ENCODE measurements at places on chromosomes 4 and X.

- DNase-seq: no peak
Measured at GRCh38 chrX:72408885-72409284, 103.2 kb upstream of the CITED1 start.

DNA sequence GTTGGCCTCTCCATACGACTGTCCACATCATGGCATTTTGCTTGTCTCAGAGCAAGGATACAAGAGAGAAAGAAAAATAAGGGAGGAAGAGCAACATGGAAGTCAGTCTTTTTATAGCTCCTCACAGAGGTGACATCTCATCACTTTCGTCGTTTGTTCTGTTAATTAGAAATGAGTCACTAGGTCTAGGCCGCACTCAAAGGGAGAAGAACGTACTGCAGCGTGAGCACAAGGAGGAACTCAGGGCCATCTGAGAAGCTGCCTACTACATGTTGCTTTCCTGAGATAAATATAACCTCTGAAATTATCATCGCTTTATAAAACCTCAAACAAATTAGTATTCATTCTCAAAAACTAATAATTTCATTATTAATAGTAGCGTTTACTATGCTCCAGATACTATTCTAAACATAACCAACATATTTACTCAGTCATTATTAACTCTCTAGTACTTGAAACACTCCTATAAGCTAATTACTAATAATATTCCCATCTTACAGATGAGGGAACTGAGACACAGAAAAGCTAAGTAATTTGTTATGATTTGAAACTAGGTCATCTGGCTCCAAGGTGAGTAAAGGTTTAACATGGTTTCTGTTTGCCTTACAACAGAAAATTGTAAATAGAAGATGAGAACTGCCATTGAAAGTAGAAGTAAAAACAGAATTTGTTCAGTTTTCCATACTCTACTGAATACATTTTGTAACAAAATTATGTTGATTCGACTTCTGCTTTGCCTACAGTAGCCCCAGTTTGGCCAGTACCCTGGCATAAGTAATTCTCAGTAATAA lies 213.2 kb upstream of the UGT8 start:
- no peak for DNase-seq

- peak; percentile 72 for DNase-seq
Measured at GRCh38 chr4:2745981-2746806, 9.9 kb downstream of the TNIP2 start.

- no peak for DNase-seq
Measured at GRCh38 chr4:185624259-185624589, 88.9 kb upstream of the PDLIM3 start.

DNA sequence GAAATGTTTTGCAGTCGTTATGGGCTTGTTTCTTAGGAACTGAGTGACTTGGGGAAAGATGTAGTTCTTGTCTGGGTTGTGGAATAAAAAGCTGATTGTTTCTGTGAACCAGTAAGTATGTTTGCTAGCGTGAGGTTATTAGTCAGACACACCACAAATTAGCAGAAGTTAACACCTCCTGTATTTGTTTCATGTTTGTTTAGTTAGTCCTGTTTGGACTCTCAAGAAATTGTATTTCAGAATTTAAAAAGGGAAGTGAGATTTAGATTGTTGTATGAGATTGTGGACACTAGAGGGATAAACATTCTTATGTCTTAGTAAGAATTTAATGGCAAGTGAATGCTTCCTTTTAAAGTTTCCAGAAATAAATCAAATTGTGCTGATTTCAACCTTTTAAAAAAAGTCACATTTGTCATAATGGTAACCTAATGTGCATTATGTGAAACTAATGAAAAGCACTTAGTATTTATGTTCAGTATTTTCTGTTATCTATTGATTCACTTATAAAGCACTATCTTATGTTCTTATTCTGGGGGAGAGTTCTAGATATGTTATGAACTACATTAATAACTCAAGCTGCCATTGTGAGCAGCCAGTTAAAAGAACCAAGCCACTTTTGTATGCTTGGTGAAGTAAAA lies 25.6 kb downstream of the ATP10D start:
- DNase-seq: no peak

DNA sequence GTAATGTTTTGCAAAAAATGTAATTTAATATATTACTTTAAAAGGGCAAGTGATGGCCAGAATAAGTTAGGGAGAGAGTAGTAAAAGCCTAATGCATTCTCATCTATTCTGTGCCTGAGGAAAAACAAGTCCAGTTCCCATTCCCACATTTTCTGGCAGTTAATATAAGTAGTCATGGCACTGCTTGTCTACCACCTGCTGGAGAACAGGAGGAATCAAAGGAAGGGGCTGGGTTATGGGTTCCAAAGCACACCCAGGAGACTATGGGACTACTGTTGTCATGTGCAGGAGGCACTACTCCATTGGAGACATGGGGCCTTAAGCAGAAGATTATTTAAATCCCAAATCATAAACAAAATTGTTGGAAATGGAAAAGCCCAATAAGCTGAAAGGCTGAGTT lies 2618.6 kb downstream of the ARAP2 start:
- DNase-seq: no peak

DNA sequence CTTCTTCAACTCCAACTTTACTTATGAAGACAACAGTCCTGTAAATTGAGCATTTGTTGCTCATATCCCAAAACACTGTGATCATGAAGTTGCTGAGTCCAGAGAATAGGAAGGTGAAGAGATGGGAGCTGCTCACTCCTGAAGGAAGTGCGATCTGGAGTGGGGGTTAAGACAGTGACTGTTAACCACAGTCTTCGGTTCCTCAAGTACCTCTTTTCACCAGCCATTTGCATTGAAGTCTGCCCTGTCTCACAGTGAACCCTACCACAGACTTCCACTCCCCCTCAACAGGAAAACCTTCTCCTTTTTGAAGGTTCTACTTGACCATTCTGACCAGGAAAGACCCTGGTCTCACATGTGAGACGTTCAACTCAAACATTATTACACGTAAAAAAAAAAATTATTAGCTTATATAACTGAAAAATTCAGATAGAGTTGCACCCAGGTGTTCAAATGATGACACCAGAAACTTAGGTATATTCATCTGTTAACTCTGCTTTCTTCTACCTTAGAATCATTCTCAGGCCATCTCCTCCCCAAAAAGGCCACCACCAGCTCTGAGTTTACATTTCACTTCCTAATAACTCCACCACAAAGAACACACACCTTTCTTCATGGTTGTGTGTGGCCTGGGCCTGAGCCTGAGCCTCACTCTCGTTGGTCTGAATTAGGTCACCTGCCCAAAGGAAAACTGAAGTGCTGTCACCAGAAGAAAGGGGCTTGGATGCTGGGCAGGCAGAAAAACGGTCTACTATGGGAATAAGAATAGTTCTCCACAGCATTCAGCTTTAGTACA lies 199.2 kb downstream of the DCTD start:
- DNase-seq: no peak

GRCh38 chrX:1807301-1807731 lies 192.5 kb downstream of the ASMT start:
- DNase-seq: no peak

DNA sequence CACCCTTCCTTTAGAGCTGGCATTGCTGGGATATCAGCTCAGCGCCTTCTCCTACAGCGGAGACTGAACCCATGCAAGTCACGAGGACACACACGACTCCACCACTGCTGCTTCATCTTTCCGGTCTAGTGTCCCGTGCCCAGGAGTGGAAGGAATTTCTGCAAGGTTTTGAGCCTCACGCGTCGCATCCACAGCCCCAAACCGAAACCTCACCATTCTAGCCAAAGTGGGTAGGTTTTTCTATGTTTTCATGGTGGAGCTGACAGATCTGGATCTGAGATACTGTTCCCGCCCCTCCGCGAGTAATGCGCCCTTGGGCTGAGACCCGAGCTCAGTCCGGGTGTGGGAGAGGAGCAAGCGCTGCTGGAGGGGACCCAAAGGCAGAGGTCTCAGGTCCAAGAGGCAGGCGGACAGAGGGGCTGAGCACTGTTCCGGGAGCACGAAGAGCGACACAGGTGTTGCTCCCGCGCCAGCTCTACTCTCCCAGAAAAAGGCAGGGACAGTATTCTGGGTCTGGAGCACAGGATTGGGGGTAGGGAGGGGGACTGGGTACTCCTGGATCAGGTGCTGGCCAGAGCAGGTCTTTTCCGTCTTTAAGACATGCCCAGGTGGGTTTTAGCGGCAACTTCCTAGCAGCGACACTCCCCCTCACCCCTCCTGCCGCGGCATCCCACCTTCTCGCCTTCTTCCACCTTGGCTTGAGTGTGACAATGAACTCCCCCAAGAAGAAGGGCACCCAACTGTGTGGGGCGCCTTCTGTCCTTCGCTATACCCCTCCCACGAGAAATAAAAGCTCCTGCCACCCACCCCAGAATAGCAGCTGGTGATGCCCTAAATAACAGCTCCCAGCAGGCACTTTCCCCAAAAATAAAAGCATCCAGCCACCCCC lies 1.8 kb downstream of the EPHA5 start:
- DNase-seq: no peak

- DNase-seq: no peak
Measured at GRCh38 chrX:30504309-30504708, 73.3 kb downstream of the TASL start.

GRCh38 chrX:283115-283845 lies 2.1 kb downstream of the PLCXD1 start:
- DNase-seq: peak; percentile 90

DNA sequence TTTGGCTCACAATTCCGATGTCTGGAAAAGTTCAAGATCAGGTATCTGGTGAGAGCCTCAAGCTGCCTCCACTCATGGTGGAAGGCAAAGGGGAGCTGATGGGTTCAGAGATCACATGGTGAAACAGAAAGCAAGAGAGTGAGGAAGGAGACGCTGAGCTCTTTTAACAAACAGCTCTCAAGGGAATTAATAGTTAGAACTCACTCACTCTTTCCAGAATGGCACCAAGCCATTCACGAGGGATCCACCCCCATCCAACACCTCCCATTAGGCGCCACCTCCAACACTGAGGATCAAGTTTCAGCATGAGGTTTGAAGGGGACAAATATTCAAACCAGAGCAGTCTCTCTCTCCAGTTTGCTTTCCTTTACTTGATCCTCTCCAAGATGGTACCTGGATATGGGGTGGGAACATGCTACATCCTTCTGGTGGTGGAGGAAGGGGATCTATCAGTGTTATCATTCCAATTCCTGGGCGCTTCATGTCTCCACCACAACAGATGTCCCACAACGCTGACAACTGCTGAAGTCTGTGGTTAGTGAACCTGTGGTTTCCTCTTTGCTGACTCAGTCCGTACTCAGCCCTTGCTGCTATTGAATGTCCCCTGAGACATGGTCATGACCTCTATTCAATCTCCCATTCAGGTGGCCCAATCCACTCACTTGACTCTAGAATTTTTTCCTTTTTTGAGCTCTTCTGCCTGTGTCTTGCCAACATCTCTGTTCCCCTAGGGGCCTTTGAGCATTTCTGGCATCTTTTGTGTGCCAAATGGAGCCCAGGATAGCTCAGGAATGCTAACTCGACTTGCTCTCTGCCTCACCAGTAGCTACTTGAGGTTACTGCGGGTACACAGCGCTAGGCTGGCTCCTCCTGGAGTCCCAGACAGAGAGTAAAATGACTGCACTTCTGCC lies 395.2 kb downstream of the MID1IP1 start:
- no peak for DNase-seq

DNA sequence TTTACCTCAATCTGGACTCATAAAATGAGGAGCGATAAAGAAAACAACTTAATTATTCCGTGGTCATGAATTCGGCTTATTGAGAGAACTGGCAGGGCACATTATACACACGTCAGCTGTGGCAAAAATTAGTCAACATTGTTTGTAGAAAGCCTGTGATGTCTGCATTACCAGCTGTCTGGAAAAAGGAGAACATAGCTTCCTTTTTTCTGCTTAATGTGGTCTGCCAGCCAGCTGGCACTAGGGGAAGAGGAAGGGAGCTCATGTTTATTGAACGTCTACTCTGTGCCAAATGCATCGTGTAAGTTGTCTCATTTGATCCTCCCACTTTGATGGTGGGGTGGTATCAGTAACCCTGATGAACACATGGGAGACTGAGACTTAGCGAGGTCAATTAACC lies 367.6 kb downstream of the ARHGAP24 start:
- no peak for DNase-seq
